ENCODE measurements at places on chromosomes 1 and 21.

GRCh38 chr1:23543707-23544443 lies 12.8 kb upstream of the E2F2 start:
- no peak for ATAC-seq

DNA sequence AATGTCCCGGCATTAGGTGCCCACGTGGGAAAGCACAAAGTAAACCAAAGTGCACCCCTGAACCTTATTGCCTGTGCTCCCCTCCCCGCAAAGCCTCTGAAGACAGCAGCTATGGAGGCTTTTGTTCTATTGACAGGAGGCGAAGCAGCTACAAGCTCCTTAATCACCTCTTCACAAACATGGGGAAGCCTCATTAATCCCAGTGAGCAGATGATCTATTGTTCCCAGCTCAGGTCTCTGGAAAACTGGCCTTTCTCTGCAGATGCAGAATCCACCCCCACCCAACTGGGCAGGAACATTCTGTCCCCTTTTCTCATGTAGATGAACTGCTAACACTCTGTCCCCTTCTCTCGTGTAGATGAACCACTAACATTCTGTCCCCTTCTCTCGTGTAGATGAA lies 190.5 kb upstream of the CSF3R start:
- no peak for ATAC-seq

DNA sequence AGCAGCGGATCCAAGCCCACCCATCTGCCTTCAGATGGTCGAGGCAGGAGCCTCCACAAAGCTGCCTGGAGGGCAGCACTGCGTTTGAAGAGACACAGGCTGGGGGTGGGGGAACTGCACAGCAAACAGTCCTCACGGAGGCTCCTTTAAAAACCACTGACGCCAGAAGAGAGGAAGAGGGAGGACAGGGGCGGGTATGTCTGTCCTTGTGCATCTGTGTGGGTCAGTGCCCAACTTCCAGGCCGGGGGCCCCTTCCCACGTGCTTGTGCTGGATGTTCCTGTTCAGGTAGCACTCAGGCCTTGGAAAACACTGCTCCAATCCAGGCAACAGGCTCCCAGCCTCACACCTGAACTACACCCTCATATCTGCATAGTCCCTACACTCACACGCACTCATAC lies 7.7 kb downstream of the AHDC1 start:
- no peak for ATAC-seq

- ATAC-seq: peak; percentile 23
Observed at GRCh38 chr1:164651351-164651951, 92.5 kb downstream of the PBX1 start.

GRCh38 chr1:231410036-231410612 lies 12.0 kb downstream of the EGLN1 start:
- ATAC-seq: no peak

DNA sequence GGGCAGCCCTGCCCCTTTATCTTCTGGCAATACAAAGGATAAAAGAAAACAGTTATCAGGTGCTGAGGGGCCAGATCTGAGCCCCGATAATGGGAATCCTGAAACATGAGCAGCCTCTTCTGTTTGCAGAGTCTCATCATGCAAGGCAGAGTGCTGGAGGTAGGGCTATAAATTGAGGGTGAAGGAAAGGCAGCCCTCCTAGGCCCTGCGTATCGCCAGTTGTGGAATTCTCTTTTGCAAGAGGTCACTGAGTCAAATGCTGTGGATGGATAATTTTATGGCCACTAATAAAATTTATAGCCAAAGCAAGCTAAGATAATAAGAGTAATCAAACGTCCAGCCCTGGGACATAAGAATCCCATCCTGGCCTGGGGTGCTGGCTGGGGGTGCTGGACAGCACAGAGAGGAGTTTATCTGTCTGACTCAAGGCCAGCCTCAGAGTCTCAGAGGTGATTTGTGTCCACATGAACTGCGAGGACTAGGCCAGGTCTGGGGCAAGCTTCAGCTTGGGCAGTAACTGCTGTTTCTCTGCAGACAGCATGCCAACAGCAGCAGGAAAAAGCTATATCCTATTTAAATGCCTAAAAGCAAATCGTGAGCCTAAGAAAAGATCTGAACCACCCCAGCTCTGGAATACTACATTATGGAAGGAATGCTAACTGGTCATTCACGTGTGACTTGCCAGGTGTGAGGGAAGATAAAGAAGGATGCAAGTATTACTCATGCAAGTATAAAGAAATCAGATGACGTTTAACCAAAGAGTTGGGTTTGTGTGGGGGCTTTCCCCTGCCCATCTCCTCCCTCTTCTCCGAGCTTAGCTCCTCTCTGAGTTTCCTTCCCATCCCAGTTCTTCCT lies 254.8 kb downstream of the KIF26B start:
- no peak for ATAC-seq

DNA sequence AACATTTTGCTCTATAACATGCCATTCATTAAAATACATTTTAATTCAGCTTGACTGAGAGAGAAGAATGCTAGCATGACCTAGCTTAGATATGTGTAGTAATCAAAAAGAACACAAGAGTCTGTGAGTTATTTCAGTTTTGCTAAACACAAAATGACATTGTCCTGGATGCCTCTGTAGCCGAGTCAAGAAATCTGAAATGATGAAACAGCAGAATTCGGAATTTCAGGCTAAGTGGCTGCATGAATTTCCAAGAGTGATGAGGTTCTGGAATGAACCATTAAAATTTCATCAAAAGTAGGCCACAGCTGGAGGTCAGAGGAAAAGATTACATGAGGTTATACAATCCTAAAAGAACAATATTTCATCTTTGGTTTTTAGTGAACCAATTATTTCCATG lies 79.1 kb upstream of the CXADR start:
- ATAC-seq: no peak

DNA sequence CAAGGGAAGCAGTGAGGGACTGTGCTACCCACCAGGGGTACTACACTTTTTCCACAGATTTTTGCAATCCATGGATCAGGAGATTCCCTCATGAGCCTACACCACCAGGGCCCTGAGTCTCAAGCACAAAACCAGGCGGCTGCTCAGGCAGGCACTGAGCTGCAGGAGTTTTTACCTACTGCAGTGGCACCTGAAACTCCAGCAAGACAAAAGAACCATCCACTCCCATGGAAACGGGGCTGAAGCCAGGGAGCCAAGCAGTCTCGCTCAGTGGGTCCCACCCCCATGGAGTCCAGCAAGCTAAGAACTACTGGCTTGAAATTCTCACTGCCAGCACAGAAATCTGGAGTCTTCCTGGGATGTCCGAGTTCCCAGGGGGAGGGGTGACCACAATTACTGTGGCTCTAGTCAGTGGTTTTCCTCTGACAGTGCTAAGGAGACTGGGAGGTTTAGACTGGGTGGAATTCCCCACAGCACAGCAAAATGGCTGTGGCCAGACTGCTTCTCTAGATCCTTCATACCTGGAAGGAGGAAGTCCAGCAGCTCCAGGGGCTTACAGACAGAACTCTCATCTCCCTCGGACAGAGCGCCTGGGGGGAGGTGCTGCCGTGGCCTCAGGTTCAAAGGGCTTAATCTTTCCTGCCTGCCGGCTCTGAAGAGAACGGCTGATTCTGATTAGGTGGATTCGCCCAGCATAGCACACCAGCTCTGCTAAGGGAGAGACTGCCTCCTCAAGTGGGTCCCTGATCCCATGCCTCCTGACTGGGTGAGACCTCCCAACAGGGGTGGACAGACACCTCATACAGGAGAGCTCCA lies 437.8 kb downstream of the LTN1 start:
- no peak for ATAC-seq

- ATAC-seq: no peak
Observed at GRCh38 chr1:39981945-39982344, 27.0 kb downstream of the MFSD2A start.

DNA sequence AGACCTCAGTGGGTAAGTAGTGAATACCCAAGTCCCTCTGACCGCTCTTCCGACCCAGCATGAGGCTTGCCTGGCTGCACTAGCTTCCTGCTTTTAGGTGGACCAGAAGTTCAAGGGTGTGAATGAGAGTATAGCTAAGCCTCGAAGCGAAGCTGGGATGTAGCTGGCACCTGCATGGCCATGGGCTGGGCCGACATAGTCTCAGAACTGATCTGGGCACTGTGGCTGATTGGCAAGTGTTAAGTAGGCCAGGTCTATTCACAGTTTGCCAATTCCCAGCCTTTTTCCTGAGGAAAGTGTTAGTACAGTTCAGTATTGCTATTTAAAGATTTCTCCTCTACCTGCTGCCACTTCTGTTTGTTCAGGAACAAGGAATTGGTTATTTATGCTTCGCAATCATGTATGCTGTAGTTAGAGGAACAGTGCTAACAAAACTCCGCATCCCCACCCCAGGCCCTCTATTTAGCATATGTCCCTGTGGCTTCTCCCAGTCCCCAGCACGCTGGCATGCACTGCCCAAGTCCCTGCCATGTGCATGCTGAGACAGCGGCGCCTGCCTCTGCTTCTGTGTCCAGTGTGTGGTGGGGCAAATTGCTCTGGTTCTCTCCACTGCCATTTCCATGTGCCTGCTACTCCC lies 16.3 kb downstream of the SPATA46 start:
- no peak for ATAC-seq

DNA sequence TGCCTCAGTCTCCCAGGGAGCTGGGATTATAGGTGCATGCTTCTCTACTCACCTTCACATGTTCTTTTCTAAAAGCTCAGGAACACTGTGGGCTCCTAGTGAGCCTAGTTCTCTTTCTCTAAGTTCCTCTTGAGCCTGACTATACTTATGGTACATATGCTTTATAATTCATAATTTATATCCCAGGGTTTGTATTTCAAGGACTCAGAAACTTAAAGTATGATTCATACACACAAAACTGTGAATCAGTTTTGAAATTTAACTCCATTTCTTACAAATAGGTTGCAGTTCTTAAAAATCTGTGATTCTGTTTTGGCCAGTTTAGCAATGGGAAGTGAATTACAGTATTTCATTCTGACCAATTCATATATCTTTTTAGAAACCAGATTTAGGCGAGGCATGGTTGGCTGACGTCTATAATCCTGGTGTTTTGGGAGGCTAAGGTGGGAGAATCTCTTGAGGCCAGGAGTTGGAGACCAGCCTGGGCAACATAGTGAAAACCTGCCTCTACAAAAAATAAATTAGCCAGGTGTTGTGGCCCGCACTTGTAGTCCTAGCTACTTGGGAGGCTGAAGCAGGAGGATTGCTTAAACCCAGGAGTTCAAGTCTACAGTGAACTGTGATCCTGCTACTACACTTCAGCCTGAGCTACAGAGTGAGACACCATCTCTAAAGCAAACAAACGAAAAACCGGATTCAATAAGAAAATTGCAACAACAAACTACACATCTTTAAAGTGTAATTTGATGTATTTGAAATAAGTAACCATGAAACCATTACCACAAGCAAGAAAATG lies 15.6 kb downstream of the RASAL2 start:
- ATAC-seq: no peak

DNA sequence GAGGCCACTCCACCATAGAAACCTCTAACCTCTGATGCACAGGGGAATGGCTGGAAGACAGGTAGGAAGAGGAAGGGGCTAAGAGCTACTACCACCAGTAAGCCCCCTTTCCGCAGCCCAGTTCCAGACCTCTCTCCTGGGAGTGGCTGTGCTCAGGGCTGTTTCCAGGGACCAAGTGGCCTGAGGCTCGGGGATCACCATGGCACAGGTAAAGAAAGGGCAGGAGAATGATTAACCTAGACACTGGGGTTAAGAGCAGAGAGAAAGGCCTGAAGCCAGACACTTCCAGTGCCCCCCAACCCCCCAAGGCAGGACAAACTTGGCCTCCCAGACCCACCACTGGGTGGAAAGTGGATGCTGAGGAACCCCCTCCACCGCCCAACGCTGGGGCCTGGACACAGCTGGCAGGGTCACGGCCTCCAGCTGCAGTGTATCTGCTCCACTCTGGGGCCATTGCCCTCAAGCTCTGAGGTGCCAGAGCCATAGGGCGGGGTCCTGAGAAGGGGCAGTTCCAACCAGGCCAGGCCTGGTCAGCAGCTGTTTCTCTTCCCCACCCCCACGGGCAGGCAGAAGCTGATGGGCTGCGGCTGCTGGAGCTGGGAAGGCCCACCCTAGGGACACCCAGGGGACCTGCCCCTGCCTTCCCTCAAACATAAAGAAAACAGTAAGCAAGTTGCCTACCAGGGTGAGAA lies 2.6 kb downstream of the TAGLN2 start:
- ATAC-seq: peak; percentile 11

DNA sequence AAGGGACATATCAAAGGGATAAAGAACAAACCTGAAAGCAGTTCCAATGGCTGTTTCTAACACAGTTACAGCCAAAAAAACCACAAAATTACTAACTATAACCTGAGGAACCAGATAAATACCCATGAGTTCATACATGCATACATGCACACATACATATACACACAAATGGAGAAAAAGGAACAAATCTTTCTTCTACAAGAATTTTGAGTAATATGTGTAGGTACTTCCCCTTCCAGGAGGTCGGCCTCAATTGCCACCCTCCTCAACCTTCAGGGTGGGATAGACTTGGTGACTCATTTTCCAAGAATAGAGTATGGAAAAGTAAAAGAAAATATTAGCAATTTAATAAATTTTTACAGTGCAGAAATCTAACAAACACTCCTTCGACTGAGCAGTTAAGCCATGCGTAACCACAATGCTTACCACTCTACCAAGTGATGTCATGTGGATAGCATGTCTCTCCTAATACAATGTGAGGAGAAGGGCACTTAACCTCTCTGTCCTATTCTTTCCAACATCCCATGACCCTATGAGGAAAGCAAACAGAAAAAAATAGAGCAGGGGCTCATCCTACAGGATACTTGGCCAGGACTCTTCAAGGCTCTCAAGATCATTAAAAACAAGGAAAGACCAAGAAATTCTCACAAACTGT lies 243.0 kb upstream of the RUNX1 start:
- no peak for ATAC-seq

GRCh38 chr21:27043377-27043776 lies 76.5 kb upstream of the ADAMTS5 start:
- no peak for ATAC-seq

- ATAC-seq: peak; percentile 68
Observed at GRCh38 chr1:15153184-15153841, at the start of gene TMEM51. TMEM51 (plus strand) TSS chr1:15153747; CDS start chr1:15215088, 61,341 bp downstream.

DNA sequence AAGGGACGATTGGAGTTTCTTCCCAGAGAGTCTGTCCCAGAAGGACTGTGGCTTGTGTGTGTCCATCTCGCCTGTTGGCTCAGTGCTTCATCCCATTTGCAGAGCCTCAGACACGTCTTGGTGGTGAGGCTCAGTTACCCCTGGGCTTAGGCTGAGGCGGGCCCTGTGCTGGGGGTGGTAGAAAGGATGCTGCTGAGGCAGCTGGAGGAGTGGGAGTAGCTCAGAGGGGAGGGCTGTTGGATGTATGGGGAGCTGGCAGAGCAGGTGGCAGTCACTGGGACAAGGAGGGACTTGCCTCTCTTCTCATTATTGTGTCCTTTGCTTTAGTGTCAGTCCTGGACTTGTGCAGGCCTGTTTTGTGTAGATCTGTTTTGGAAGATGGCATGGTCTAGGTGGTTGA lies 7.3 kb upstream of the MIIP start:
- no peak for ATAC-seq

DNA sequence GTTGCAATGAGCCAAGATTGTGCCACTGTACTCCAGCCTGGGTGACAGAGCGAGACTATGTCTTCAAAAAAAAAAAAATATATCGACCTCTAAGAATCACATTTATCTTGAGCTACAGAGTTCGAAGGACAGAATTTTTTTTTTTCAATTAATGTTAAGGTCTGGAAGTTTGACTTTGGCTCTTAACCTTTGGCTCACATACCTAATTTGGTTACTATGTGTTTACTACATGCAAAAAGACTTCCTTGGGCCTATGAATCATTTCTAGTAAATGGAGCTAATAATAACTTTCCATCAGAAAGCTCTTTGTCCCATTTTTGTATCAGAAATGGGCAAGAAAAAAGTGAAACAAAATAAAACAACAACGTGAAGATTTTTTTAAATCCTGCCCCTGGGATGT lies 351.2 kb downstream of the SMYD3 start:
- no peak for ATAC-seq

GRCh38 chr1:5909576-5910275 lies 82.5 kb downstream of the NPHP4 start:
- no peak for ATAC-seq

- ATAC-seq: no peak
Observed at GRCh38 chr1:40252601-40253000, 4.9 kb downstream of the TMCO2 start.

Data from gastroesophageal sphincter (tissue), 4 donors.